Bronchial epithelial cell (primary cell): ENCODE measurements at places on chromosomes 1 and 21.

- peak; percentile 57 for DNase-seq
Observed at GRCh38 chr1:89605692-89606091, 27.2 kb upstream of the LRRC8C start.

DNA sequence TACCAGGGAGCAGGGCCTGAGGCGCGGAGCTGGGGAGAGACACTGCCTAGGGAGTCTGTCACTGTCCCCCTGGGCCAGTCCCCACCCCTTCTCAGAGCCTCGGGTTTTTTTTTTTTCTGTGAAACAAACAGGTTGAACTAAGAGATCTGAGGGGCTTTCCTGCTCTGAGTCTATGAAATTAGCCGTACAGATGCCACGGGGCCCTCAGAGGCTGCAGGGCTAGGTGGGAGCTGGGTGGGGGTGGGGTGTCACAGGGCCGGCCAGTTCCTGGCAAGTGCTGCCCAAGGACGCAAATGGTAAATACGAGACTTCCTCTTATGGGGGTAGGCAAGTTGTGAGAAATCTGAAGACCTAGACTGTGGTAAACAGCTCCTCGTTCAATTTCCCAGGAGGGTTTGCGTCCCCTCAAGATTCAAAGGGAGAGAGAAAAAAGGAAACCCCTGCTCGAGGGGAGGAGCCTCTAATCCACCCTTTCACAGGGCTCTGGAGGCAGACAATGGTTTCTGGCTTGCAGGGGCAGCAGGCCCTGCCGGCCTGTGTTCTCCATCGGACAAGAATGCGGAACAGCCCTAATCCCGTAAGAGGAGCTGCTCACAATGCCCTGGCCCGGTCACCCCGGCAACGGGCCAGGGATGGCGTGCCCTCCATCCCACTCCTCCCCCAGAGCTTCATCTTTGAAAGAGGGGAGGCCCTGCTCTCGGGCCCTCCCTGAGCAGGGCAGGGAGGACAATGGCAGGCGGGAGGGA, 7.8 kb downstream of the NUAK2 start:
- DNase-seq: peak; percentile 60

DNA sequence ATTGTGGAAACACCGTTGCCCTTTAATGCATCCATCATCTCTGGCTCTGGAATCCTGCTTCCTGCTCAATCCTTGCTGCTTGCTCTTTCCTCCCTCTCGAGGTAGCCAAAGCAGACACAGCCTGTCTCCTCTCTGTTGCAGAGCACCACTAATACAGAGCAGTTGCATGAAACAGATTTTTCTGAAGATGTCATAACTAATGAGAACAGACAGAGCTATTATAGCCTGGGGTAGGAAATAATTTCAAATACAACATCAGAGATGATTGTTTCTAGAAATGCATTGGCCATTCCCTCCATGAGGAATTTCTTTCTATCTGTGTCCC, 23.3 kb upstream of the ACBD6 start:
- no peak for DNase-seq

DNA sequence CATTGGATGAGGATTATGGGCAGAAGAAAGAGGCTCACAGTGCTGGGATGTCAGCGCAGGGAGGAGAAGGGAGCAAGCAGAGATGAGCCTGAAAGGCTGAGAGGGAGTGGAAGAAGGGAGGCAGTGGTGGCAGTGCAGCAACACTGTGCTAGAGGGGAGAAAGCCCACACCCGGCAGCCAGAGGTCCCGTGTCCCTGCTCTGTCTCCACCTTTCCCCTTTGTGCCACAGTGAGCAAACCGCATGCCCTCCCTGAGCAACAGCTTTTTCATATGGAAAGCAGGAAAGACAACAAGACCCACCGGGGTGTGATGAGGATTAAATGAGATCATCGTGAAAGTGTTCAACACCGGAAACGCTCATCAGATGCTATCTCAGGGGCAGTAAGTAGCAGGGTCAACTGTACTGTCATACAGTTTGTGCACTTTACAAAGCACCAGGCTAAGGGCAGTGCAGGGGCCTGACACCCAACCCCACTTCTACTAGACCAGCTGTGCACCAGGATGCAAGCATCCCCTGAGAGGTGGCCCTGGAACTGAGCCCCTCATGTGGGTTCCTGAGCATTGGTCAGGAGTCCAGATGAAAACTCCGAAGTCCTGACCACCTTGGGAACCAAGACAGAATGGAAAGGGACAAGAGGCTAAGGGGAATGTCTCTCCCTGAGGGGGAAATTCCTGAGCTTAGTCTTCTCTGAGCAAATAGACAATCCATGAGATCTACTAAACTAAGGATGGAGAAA, 9.1 kb downstream of the NHLH1 start:
- DNase-seq: no peak

DNA sequence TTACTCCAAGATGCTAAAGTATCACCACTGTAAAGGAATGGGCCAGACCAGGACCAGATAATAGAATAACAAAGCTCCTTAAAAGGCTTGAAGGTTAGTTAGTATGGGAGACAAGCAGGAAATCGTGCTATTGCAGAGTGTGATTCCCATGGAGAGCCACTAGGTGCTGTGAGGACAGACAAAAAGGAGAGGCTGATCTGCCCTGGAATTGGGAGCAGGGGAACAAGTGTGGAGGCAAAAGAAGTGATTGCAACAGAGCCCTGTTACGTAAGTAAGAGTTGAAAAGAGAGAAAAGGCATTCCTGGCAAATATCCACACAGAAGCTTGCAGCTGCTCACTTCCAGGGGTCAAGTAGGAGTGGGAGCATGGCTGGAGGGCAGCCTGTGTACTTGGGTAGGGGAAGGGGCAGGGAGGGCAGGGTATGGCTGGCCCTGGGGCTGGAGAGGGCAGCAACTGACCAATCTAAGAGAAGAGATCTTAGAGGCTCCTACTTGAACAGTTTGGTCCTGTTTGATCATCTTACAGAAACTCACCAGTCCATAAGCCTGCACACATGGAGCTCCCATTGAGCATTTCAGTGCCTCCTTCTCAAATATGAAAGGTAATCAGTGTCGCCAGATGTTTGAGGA, 207.7 kb upstream of the GJB5 start:
- peak; percentile 35 for DNase-seq

GRCh38 chr1:41580021-41580420, 95.5 kb upstream of the EDN2 start:
- DNase-seq: no peak

GRCh38 chr1:19514391-19514831, 29.1 kb upstream of the CAPZB start:
- no peak for DNase-seq

DNA sequence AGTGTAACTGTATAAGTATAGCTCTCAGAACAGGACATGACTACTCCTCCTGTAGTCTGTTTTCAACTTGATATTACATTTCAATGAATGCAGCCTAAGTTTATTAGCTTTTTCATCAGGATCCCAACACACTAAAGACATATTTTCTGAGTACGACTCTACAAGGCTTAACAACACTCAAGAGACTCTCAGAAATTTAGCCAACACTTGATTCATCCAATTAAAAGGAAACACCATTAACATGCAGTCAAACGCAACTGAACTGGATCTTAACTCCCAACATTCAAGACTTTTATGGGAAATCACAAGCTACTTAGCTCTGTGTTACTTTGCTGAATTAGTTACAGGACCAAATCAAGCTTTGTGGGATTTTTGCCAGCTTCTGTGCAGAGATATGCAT, 65.2 kb upstream of the SGIP1 start:
- DNase-seq: no peak

GRCh38 chr21:25563361-25564116, 43.7 kb downstream of the MRPL39 start:
- DNase-seq: no peak

DNA sequence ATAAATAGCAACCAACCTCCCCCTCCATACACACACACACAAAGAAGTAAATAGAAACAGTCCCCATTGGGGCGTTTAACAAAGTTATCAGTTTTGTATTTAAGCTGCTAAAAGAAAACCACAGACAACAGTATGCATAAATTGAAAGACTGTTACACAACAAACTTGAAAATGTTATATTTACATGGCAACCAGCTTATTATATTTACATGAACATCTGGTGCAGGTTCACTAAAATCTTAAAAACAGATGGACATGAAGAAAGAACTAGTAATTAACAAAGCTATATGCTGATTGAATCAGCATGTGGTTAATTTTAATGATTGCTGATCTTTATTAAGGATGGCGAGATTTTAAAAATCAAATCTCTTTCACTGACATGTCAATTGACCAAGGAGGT, 384.7 kb downstream of the LRRIQ3 start:
- no peak for DNase-seq

DNA sequence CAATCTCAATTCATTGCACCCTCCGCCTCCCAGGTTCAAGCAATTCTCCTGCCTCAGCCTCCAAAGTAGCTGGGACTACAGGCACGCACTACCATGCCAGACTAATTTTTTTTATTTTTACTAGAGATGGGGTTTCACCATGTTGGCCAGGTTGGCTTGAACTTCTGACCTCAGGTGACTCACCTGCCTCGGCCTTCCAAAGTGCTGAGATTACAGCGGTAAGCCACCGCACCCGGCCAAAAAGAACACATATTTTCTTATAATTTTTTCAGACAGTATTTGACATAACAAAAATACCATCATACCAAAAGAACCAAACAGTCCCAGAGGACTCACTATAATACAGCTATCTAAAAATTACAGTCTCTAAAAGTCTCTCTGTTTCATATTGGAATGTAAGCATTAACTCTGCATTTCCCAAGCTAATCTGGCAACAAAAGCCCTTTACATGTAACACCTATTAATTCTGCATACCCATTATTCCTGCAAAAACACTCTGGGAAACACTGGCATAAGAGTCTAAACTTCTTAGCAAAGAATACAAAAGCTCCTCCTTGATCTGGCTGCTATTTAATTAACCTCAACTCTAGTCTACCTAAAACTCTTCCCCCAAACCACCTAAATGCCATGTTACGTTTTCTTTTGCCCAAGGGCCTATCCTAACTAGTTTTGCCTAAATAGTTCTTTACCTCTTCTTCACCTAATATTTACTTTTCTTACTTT, 26.9 kb downstream of the WDR26 start:
- peak; percentile 34 for DNase-seq

GRCh38 chr1:224189561-224189960, 6.5 kb downstream of the DEGS1 start:
- DNase-seq: no peak

GRCh38 chr1:15958793-15959192, 17.1 kb downstream of the ZBTB17 start:
- DNase-seq: no peak

- no peak for DNase-seq
Observed at GRCh38 chr1:169526120-169526832, 40.5 kb upstream of the SLC19A2 start.

GRCh38 chr21:36109868-36110267, 25.0 kb upstream of the CBR3 start:
- no peak for DNase-seq

DNA sequence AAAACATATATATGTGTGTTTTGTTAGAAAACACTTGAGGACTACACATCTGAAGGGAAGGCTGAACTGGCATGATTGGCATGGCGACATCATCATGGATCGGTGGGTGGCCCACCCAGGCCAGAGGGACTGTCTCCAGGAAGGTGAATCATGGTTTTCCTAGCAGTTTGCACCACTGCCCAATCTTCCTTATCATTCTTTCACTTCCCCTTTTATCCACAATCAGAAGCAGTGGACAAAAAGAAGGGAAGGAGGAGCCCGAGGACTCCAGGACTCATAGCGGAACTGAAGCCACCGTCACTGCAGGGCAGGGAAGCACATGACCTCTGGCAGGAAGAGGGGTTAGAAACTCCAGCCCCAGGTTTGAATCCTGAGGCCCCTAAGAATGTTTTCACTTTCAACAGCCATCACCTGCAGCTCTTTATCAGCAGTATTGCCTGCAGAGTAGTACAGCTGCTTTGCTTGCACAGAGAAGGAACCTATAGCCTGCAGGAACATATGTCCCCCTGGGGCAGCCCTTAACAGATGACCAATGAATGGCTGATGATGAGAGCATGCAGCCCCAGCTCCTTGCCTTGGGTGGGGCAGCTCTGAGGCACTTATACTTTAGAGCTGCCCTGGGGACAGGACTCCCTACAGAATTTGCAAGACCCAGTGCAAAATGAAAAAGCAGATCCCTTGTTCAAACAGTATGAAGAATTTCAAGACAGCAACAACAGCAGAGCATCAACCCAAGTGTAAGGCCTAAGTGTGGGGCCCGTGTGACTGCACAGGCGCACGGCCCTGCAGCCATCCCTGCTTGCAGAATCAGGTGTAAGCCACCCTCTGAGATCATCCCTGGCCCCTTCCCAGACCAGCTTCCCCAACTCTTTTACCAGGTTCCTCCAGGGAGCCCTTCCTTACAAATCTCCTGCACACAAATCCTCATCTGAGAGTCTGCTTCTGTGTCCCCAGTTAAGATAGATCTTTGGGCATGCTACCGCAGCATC, 241.8 kb upstream of the IRF2BP2 start:
- DNase-seq: peak; percentile 61

- DNase-seq: no peak
Observed at GRCh38 chr1:26838474-26839338, 12.2 kb downstream of the ZDHHC18 start.

GRCh38 chr1:68449901-68450300, at the start of gene RPE65:
TSS of gene RPE65 (minus strand) at chr1:68449954. CDS start at chr1:68449905, 49 bp downstream.
- DNase-seq: no peak

DNA sequence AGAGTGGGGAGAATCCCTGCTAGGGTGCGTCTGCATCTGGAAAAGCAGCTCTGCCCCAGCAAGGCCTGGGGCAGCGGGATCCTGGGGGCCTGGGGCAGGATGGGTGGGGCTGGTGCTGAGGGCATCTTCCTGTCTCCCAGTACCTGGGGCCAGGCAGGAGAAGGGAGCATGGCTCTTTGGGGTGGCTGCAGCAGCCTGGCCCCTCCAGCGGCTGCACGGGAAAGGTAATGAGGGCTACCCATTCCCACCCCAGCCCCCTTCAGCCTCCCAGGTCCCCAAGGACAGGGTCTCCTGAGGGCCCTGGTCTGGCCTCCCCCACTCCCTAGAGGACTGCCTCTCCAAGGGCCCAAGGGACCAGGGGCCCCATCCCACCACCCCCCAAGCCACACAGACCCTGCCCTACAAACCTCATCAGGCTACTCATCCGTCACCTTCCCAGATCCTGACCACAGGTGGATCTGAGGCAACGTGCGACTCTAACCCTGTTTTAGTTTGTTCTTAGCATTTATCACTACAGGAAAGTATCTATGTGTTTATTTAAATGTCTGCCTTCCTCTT, 910 bp upstream of the ANKRD65 start:
- DNase-seq: no peak

DNA sequence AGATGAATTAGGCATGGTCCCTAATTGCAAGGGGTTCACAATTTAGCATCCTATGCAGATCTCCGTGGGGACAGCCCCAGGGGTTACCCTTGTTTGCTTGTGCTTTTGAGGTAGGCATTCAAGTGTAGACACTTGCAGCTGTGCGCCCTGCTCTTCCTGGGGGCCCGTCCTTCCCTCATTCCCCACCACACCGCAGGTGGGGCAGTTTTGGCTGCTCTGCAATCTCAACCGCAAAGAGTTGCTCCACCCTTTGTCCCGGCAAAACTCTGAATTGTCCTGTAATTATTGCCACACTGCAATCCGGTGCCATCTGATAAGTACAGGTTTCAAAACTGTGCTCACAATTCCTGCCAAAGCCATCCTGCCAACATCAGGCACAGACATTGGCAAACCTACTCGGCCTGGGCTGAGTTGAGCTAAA, 65.4 kb upstream of the LYST start:
- peak; percentile 54 for DNase-seq

GRCh38 chr1:180757657-180758056, 125.8 kb downstream of the XPR1 start:
- no peak for DNase-seq
